ENCODE measurements at places on chromosomes 12 and 14.

DNA sequence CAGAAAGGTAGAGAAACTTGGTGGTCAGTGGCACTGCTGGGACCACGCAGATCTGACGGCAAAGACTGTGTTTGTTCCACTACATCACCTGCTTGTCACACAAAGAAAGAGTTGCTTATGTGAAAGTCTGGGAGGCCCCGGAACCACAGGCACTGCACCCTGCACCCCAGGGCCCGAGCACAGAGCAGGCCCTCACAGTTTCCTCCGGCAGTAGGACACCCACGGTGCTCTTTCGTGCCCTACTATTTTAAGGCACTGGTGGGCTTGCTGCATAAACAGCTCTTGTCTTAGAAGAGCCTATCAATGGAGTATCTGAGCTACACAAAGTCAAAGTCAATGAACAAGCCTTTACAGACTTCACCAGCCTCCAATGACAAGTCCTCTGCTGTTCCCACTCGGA is 8.0 kb downstream of the LGMN start:
- DNase-seq, result no peak

DNA sequence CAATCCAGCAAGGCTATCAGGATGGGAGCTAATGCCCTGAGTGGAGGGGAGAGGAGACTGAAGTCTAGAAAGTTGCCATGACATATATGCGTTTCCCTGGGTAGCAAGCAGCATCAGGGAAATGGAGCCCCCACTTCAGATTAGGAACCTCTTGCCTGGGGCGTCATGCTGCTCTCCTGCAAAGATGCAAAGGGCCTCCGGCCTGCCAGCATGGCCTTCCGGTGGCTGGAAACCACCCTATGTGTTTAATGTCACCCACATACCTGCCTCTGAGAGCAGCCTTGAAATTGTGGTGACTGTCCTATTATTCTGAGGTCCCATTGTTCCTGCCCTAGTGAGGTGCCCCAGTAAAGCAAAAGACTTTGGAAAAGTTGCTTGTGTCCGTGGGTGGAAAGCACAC is 10.0 kb upstream of the IFI27L2 start:
- DNase-seq, result no peak

- DNase-seq, result no peak
Measured at GRCh38 chr12:43029971-43030370, 440.4 kb upstream of the PRICKLE1 start.

- no peak for DNase-seq
Measured at GRCh38 chr14:77306416-77306815, 14.3 kb downstream of the POMT2 start.

GRCh38 chr14:81247271-81247766 is 26.6 kb upstream of the GTF2A1 start:
- no peak for DNase-seq

- DNase-seq, result no peak
Measured at GRCh38 chr12:59734371-59734770, 138.5 kb downstream of the SLC16A7 start.

DNA sequence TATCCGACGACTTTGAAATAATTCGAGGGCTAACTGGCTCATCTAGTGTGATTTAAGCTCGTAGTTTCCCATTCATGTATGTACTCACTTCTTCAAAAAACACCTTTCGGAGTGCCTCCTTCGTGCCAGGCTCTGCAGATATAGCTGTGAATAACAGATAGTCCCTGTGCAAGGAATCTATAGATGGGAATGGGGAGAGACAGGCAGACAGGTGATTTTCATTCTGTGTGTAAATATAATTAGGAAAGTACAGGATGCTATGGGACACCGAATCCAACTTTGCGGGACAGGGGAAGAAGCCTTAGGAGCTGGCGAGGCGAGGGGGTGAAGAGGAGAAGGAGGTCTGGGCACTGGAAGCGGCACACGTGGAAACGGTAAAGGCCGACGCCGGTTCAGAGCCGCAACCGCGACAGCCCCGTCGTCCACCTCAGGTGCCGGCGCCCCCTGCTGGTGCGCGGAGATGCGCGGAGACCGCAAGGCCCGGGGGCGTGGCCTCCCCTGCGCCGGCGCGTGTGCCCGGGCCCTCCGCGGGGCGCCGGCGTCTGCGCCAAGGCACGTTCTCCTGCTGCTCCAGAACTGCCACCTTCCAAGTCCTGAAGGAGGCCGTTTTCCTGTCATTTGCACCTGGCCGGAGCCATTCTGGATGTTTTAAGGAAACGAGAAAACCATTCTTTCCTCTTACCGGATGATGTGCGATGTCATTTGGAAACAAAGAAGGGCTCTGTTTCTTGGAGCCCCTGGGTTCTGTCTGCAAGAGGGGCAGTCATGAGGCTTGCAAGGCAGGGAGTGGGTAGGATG is 18.0 kb upstream of the CACNA1C start:
- peak; percentile 82 for DNase-seq

GRCh38 chr14:30243805-30244204 is 315.2 kb upstream of the G2E3 start:
- no peak for DNase-seq

DNA sequence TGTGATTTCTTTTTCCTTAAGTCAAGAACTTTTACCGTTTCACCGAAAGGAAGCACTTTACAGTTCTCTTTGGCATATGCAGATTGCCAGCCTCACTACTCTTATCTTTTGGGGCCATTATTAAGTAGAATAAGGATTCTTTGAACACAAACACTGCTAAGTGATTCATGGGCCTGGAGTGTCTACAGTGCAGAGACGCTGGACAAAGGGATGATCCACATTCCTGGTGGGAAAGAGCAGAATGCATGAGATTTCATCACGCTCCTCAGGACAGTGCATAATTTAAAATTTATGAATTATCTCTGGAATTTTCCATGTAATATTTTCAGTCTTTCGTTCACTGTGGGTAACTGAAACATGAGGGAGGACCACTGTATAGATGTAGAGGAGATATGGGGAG is 90.2 kb downstream of the TTLL5 start:
- DNase-seq, result no peak

- no peak for DNase-seq
Measured at GRCh38 chr14:37054869-37055268, 117.5 kb downstream of the SLC25A21 start.

DNA sequence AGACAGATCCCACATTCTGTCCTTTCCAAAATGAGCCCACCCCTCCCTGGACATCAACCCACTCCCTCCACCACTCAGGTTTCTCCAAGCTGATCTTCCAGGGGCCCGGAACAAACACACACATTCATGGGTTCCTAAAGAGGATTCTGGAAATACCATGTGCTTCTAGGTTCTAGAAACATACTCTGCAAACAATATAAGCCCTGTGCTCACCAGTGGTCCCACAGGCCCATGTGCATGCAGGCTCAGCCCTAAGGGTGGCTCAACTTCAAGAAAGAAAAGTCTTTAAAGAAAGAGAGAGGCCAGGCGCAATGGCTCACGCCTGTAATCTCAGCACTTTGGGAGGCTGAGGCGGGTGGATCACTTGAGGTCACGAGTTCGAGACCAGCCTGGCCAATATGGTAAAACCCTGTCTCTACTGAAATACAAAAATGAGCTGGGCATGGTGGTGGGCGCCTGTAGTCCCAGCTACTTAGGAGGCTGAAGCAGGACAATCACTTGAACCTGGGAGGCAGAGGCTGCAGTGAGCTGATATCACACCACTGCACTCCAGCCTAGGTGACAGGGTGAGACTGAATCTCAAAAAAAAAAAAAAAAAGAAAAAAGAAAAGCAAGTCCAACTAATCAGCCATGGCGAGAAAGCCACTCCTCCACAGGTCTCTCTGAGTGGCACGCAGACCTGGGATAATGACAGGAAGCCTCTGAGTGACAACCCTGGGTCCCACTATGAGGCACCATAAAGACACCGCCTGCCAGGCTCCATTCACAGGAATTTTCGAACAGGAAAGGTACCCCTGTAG is 59.5 kb upstream of the PNMA1 start:
- DNase-seq, result no peak

DNA sequence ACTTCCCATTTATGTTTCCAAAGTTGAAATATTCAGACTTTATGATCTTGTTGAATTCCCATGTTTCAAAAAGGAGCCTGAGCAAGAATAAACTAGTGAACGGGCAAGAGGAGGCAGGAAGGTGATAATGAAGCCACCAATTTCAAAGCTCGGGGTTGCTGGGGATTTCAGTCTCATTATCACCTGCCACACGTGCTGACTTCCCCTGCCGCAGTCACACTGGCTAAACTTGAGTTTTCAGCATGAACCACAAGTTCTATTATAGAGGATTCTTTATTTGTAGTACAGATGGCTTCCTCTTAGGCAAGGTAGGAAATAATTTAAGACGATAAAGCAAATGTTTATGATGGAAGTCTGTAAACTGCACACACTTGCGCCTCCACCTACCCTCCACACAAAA is 18.1 kb upstream of the DIABLO start:
- DNase-seq, result no peak

DNA sequence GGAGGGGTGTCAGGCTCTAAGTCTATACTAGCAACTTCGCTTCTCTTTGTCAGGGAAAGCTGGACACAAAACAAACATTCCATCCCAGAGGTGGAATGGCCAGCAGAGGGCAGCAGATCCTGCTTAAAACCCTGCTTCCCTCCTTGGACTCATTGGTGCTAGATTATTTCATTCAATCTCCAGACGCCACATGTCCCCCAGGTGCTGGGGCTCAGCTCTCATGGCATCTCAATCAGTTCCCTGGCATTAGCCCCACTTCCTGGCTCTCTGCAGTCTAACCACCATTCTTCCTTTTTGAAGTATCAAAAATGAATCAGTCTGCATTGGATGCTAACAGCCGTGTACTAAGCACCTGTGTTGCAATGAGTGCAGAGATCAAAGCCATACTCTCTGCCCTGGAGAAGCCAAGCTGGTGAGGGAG is 8.1 kb upstream of the PPP1R1A start:
- DNase-seq, result peak; percentile 24

DNA sequence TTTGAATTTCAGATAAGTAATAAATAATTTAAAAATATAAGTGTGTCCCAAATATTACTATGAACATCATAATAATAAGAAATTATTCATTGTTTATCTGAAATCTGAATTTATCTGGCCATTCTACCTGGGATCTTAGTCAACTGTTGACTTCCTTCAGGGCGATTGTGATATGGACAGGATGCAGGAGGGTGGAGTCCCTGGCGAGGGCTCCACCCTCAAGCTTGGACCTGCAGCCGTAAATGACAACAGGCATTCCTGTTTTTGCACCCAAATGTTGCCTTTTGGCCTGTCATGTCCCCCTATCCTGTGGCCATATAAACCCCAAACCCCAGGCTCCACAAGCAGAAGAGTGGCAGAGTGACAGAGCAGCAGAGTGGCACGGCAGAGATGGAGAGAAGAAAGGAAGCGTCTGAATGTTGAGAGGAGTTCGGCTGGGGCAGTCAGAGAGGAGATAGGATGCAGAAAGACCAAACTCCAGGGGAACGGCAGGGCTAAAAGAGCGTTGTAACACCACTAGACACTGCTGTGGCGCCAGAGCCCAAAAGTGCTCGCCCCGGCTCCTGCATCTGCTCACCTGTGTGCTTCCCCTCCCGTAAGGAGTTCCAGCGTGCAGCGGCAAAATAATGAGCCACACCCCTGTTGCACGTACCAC is 39.4 kb upstream of the FUT8 start:
- DNase-seq, result no peak

DNA sequence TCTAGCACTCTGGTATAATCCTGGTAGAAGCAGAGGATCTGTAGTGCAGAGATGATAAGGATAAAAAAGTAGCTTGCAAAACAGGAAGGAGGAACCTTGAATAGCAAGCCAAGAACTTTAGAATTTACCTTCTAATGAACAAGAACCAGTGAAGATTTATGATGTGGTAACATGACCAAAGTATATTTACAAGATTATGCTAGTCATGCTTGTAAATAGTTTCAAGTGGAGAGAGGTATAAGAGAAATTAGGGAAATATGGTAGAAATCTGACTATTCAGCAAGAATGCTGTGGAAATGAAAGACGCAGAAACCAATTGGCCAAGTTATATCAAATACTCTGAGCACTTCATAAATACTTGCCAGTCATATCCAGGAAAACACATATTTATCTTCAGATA is 47.8 kb downstream of the ERGIC2 start:
- no peak for DNase-seq

DNA sequence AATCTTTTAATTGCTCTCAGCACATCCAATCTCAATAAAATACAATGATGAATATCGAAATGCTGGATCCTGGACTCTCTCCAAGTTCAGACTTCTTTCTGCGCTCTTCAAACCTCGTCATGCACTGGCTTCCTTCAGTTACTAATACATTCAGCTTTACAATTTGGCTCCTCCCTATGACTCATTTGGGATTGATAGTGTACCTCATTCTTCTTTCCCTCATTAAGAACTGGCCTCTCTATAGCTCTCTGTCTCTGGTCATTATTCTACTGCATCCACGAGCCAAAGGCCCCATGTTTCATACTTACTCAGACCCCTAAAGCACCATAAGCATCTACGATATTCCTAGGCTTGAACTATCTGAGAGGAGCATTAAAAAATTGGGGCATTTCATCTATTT is 4.9 kb downstream of the TSPAN8 start:
- DNase-seq, result no peak

- DNase-seq, result no peak
Measured at GRCh38 chr14:65496178-65496993, 83.9 kb downstream of the FUT8 start.

DNA sequence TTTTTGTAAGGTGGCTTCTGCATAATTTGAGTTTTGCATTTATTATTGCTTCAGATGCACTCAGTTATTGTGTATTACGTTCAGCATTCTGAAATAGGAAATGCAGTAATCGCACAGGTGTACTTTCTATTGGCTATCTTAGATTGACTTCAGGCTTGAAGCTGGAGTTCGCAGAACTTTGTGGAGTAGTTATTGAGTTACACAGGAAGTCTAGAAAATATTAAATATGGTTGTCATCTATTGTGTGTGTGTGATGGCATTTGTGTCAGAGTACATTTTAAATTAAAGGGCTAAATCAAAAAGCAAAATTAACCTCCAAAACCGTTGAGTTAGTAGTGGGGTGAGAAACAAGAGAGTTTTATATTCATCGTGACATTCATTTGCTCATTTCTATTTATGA is 2.7 kb downstream of the ARID2 start:
- DNase-seq, result no peak

DNA sequence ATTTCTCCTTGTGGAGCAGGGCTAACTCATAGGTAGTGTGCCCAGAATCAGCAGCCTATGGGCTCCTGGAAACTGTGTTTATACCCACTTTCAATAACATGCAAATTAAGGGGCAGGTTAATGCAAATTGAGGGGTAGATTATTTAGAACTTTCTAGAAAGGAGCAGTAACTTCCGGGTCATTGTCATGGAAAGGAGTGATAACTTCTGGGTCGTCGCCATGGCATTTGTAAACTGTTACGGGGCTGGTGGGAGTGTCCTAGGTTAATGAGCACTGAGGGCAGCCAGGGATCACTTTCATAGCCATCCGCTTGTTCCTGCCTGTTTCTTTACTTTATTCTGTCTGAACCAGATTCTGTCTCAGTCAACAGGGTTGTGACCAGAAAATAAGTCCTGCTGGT is 143.3 kb upstream of the RFLNA start:
- DNase-seq, result no peak

- DNase-seq, result no peak
Measured at GRCh38 chr12:76421046-76421445, 72.8 kb upstream of the BBS10 start.

GRCh38 chr12:108333898-108334699 is 5.0 kb downstream of the CMKLR1 start:
- DNase-seq, result no peak

GRCh38 chr12:22982635-22983034 is 357.7 kb downstream of the ETNK1 start:
- DNase-seq, result no peak
